ENCODE measurements at places on chromosomes 16 and 17.

GRCh38 chr17:74213861-74214391 lies 555 bp downstream of the TTYH2 start:
- DNase-seq: no peak

DNA sequence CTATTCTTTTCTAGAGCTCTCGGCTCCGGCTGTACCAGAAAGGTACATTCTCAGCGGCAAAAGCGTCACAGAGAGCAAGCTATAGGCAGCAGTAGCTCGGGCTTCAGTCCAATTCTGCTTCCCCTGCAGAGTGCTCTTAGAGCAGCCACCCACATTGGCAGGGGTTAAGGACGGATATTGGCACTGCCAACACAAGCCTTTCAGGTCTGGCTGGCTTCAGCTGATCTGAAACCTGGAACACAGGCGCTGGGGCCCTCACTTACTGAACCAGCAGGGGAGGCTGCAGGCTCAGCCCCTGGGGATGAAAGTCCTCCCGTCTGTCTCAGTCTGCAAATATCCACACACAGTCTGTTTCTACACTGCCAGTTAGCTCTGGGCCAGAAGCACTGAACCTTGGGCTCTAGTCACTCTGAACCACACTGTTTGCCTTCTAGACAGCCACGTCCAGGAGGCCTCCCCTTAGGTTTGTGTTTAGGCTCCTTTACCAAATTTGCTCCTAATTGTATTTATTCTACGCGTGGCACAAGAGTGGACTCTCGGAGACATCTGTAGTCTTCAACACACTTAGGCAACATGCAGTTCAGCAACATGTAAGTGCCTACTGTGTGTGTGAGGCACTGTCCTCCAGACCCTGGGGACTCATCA lies 40.1 kb downstream of the HIC1 start:
- peak; percentile 55 for DNase-seq

DNA sequence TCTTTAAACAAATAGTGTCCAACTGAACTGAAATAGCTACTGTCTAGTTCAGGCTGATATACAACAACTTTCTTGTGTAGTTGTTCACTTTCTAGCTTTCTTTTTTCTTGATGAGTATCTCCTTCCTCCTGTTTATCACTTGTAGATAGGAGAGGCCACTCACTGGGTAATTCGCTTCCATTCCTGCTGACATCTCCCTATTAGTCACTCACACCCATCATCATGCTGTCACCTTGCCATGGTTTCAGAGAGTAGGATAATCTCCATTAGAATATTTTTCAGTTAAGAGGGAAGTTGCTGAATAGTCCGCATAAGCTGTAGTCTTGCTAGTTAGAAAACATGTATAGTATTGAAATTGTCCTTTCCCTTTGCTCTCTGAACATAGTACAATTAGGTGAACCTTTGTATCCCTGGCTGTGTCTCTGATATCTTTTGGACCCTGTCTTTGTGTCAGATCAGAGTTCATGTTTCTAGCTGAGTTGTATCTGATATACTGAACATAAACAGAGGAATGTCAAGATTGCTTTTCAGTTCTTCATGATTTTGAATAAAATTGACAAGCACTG lies 64.4 kb upstream of the RASL10B start:
- no peak for DNase-seq

DNA sequence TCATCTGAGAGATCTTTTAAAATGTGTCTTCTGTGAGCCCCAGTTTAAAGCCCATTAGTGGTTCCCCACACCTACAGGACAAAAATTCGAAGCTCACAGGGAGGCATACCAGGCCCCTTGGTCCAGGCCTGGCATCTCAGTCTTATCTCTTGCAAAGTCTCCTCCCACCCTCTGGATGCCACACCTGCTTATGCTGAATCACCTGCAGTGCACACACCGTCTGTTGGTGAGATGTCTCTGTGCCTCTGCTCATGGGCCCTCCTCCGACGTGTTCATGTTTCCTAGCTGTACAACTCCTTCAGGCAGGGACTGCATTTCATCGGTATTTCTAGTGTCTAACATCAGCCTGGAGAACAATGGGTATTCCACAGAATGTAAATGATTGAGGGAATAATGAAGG lies 41.6 kb downstream of the RNF157 start:
- DNase-seq: no peak

GRCh38 chr17:76524598-76525512 lies 12.7 kb downstream of the CYGB start:
- no peak for DNase-seq

GRCh38 chr16:16127469-16128116 lies 95.7 kb downstream of the ABCC6 start:
- DNase-seq: peak; percentile 5

DNA sequence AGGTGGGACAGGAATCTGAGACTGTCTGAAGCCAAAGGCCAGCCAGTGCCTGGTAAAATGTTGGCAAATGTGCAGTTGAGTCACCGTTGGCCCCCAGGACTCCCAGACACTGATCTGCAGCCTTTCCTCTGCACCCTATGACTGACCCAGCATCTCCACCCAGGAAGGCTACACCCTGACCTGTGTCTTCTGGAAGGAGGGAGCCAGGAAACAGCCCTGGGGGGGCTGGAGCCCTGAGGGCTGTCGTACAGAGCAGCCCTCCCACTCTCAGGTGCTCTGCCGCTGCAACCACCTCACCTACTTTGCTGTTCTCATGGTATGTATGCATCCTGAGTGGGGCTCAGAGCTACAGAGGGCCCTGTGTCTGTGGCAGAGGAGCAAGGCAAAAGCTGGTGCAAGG lies 24.0 kb downstream of the ADGRG5 start:
- DNase-seq: no peak

- no peak for DNase-seq
Observed at GRCh38 chr17:29848737-29849136, 81.3 kb downstream of the SSH2 start.

GRCh38 chr17:50458701-50459676 lies 9.7 kb downstream of the CHAD start:
- peak; percentile 71 for DNase-seq

DNA sequence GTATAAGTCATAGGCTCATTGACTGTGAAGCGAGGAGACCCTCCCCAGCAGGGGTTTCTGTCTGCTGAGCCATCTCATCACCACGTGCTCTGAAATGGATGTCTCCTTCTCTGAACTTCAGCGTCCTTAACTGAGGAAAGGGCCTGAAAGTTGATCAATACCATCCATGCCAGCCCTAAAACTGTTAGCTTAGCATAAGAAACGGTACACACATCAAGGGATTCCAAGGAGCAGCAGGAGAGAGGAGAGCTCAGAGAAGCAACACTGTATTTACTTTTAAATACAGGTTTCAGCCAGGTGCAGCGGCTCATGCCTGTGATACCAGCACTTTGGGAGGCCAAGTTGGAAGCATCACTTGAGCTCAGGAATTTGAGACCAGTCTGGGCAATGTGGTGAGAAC lies 248.9 kb upstream of the TNRC6C start:
- DNase-seq: no peak

GRCh38 chr17:45427181-45427835 lies 5.4 kb downstream of the ARHGAP27 start:
- no peak for DNase-seq

- DNase-seq: peak; percentile 10
Observed at GRCh38 chr17:58818654-58819053, 63.0 kb downstream of the PPM1E start.

- DNase-seq: no peak
Observed at GRCh38 chr16:86398201-86398600, 112.1 kb upstream of the FOXF1 start.

Measured in DMS79 (cell line).